RKO (cell line): ENCODE measurements at places on chromosomes 4 and X.

- DNase-seq: no peak
Observed at GRCh38 chr4:184775854-184776555, 42.1 kb upstream of the CENPU start.

- no peak for DNase-seq
Observed at GRCh38 chr4:28799696-28800095, 1920.5 kb upstream of the PCDH7 start.

- peak; percentile 65 for DNase-seq
Observed at GRCh38 chr4:2961811-2962441, 1.3 kb downstream of the NOP14 start.

DNA sequence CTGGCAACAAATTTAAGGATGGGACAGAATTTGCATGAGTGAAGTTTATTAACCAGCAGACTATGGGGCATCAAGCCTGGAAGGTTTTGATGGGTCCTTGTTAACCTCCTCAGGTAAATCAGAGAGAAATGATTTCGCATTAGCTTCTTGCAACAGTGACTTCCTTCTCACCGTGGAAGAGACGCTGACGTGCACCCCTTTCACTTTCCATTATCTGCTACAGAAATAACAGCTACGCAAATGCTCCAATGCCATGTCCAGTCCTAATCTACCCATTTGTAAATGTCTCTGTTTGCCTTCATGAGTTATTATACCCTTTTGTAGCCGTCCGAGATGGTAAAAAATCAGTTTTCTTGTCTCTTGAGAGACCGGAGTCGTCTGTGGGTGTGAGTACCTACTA lies 100.3 kb downstream of the SLC34A2 start:
- no peak for DNase-seq

DNA sequence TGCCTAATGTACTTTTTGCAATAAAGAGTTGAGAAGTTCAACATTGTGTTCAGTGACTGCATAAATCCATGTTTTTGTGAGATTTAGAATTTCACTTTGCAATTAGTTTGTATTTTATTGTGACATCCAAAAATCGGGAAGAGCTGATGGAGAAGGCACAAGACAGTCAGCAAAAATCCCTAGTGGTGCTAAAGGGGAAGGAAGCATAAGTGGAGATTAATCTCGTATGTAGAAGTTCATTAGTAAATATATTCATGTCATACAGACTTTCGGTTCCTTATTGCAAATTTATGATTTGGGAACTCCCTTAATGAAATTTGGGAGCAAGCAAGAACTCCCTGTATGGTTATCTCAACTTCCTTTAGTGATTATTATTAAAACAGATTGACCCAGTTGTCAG lies 57.8 kb upstream of the SLC39A8 start:
- DNase-seq: no peak

- DNase-seq: no peak
Observed at GRCh38 chr4:127236889-127237288, 395.9 kb upstream of the INTU start.

GRCh38 chrX:15812192-15812938 lies 22.1 kb downstream of the ZRSR2 start:
- no peak for DNase-seq

- DNase-seq: no peak
Observed at GRCh38 chr4:163482190-163482589, 8.6 kb upstream of the TKTL2 start.

- no peak for DNase-seq
Observed at GRCh38 chrX:13952581-13952980, 77.1 kb downstream of the GEMIN8 start.
